Skin of body (tissue), 3 donors: ENCODE measurements at places on chromosomes 5 and 9. TPM values are rescaled to one million over a fixed set of nuclear protein-coding genes. Genes with fewer than 3 reads are reported as not detected.

ANKRD33B gene
- total RNA-seq: 7.4 TPM

WNT8A gene
- not detected for total RNA-seq

GRCh38 chr9:33924978-33925797, 108.2 kb downstream of the UBE2R2 start:
- no peak for DNase-seq

DNA sequence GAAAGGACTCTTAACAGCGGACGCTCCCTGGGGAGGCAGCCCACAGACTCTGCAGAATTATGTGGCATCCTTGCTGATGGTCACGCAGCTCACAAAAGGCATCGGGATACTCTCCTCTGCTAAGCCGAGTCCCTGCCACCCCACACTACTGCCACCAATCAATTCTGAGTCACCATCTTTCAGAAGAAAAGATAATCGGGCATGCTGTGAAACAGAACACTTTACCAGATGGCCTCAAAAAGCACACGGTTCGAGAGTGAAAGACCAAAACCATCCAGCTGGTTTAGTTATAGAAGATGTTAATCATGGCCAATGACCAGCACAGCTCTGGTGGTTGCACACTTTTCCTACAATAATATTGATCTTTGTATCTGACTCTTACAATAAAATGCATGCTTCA, 136.3 kb downstream of the MYO10 start:
- no peak for DNase-seq

- peak; percentile 86 for DNase-seq
Observed at GRCh38 chr5:17000291-17000939, 64.3 kb upstream of the MYO10 start.

GRCh38 chr5:76467216-76467615, 64.1 kb downstream of the IQGAP2 start:
- DNase-seq: no peak

DNA sequence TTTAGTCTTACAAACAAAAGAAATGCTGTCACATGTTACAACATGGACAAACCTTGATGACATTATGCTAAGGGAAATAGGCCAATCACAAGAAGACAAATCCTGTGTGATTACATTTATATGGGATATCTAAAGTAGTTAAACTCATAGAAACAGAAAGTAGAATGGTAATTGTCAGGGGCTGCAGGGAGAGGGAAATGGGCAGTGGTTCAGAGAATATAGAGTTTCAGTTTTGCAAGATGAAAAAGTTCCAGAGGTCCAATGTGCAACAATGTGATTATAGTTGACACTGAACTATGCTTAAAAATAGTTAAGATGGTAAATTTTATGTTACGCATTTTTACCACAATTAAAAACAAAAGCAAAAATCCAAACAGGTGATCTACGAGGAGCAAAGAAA, 265.5 kb downstream of the NDUFS4 start:
- DNase-seq: no peak

DNA sequence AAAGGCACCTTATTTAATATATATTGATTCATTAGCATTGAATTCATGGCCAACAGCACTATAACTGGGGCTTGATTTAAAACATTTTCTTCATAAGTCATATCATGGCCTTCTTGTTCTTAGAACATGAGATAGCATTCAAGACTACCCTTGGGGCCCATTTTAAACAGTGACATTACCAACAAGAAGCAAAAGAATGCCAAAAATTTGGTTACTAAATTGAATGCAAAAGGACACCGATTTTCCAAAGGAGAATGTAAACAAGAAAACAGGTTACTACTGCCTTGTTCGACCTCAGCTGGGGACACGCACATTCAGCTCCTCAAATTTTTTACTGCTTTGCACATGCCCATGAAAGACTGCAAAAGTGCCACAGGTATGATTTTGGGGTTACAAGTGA, 219.4 kb upstream of the TLE4 start:
- no peak for DNase-seq
